ENCODE measurements at places on chromosomes 5 and 9.

DNA sequence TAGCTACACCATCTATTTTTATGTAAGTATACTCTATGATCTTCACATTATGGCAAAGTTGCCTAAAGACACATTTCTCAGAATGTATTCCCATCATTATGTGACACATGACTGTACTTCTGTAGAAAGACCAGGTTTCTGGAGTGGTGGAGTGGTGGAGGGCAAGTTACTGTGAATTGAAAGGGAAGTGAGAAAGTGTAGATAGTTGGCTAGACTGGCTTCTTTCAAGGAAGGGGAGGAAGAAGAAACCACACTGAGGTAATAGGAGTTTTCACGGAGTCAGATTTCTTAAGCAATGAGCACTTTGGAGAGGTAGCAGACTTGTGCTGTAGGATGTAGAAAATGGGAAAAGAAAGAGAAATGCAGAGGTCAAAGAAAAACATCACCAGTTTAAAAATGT lies 50.9 kb upstream of the EQTN start:
- DNase-seq, result no peak

GRCh38 chr5:140312791-140313189 lies 9.9 kb upstream of the PFDN1 start:
- no peak for DNase-seq

DNA sequence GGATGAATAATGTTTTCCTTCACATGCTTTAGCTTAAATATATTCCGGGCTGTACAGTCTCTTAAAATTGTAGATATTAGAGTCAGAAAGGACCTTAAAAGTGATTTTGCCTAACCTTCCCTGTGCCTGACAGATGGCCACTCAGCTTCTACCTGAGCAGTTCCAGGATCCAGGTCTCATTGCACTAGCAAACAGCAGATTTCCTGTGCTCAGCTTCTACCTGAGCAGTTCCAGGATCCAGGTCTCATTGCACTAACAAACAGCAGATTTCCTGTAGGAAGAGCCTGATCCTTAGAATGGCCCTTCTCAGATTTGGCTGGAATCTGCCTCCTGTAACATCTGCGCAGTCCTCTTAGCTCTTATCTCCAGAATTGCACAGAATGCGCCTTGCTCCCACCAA lies 219.8 kb downstream of the AOPEP start:
- no peak for DNase-seq

GRCh38 chr9:81687521-81688261 lies 1.7 kb downstream of the TLE1 start:
- no peak for DNase-seq

DNA sequence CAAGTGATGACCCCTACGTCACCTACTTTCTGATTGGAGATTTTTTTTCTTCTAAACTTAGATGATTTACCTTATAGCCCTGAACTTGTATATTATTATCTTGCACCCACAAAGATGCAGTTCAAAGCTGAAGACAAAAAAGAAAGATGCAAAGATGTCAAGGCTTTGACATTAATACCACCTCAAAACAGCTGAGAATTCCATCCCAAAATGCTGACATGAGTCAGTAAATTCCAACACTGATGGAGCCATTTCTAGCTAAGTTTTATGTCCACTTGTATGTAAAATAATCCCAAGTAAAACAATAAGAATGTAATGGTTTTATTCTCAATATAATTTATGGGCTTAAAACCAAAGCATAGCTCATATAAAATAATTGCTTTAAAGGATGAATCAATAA lies 91.5 kb upstream of the CDH9 start:
- no peak for DNase-seq

DNA sequence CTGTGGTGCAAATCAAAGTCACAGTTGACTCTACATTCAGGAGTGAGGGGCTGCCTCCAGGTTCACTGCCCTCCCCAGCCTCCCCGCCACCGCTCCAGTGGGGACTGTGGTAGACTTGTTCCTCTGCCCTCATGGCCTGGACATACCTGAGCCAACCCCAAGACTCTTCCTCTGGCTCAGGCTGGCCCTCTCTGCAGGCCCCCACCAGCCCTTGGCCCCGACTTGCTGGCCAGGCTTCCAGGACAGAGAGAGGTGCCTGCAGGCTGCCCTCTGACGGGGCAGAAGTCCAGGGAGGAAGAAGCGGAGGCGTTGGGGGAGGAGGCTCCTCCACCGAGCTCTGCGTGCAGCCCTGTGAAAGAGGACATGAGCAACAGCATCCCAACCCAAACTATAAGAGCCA lies 2.8 kb upstream of the SARDH start:
- DNase-seq, result no peak

- DNase-seq, result no peak
Measured at GRCh38 chr9:37438359-37438758, 15.9 kb downstream of the GRHPR start.

DNA sequence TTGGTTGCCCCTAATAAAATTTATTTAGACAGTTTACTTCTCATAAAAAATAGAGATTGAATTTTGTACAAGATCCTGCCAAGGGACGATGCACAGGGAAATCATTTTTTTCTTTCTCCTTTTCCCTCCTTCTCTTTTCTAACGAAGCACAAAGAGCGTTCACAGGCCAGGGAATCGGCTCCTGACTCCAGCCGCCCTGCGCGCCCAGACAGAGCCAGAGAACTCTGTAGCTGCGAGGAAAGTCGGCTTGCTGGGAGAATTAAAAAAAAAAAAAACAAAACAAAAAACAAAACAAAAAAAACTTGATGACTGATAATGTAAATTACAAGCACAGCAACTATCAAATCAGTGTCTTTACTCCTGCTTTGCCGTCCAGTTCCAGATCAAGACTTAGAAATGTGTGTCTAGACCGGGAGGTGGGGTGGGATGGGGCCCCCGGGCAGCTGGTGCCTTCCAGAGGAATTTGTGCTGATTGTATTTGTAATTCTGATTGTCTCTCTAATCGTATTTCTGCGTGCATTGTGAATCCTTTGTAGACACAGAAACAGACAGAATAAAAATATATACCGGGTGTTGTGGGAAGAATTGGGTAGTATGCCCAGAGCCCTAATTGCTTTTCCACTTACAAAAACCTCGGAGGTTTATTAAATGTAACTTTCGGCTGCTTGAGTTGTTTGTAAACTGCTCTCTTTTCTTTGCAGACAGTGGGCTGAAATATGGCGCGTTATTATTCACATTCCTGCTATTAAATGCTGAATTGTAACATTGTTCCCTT lies 3.6 kb upstream of the OTP start:
- DNase-seq, result no peak

Measured in NCI-H1436 treated with DMSO at 0.1 percent for 48 hours (cell line).